ENCODE measurements at places on chromosomes 4 and X.

DNA sequence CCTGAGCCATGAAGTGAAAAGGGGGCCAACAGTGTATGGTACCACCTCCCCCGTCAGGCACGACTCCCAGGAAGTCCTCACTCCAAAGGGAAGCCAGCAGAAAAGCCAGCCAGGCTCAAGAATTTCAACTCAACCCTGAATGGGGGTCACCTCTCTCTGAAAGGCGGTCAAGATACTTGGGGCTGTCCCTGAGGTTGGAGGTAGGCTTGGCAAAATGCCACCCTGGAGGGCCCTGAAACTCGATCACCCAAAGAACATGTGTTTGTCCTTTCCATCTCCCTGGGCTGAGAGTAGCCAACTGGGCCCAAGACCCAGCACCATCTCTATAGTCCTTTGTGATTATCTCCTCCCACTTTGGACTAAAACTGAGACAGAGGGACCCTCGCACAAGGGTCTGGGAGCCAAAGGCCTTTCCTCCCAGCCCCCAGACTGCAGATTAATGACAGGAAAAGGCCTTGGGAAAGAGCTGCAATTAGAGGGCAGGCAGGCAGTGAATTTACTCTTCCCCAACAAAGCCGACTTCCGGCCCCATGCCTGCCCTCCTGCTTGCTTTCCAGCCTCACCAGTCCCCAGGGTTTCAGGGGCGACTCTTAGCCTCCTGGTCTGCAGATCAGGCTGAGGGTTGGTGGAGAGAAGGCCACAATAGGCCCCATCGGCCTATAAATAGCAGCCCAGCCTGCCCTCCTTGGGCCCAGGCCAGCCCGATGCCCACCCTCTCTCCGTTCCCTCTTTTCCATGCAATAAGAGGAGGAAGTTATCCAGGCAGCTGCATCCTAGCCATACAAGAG, 5.6 kb downstream of the SASH3 start:
- DNase-seq = no peak

GRCh38 chr4:160373911-160374310, 1271.0 kb downstream of the RAPGEF2 start:
- DNase-seq = no peak

GRCh38 chr4:152734015-152734698, 45.4 kb downstream of the TIGD4 start:
- no peak for DNase-seq

DNA sequence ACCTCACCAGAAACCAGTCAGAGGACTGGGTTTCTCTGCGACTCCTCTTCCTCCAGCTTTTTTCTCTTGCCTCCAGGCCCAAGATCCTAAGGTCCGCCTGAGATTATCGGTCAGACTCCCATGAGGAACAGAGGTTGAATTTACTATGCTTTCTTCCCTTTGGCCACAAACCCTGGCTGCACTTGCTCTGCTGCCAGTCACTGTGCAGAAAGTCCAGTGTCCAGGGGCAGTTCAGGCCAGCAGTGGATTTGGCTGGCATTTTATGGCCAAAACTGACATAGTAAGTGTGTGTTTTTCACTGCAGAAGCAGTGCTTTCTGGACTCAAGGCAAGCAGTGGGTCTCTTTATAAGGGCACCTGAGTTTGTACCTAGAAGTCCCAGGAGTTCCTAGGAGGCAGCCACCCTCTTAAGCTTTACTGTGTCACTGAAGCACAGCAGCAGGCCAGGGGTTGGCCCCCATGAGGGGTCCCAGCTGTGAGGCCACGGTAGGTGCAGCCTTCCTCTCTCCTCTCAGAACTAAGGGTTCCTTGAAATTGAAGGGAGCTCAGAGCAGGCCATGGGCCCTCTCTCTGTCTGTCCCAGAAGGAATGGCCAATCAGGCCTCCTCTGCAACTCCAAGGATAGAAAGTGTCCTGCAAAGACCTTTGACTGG, 3.4 kb downstream of the RTL5 start:
- no peak for DNase-seq

GRCh38 chrX:2928191-2928582, 952 bp downstream of the ARSD start:
- no peak for DNase-seq

- DNase-seq = no peak
Measured at GRCh38 chr4:123893011-123893981, 496.7 kb downstream of the SPRY1 start.

All from CD4-positive, alpha-beta T cell (primary cell).